ENCODE measurements at places on chromosomes 5 and 9.

GRCh38 chr5:115514220-115514619, 30.4 kb downstream of the FEM1C start:
- DNase-seq, result no peak

GRCh38 chr9:128684065-128684324, 5.0 kb upstream of the SET start:
- no peak for DNase-seq

DNA sequence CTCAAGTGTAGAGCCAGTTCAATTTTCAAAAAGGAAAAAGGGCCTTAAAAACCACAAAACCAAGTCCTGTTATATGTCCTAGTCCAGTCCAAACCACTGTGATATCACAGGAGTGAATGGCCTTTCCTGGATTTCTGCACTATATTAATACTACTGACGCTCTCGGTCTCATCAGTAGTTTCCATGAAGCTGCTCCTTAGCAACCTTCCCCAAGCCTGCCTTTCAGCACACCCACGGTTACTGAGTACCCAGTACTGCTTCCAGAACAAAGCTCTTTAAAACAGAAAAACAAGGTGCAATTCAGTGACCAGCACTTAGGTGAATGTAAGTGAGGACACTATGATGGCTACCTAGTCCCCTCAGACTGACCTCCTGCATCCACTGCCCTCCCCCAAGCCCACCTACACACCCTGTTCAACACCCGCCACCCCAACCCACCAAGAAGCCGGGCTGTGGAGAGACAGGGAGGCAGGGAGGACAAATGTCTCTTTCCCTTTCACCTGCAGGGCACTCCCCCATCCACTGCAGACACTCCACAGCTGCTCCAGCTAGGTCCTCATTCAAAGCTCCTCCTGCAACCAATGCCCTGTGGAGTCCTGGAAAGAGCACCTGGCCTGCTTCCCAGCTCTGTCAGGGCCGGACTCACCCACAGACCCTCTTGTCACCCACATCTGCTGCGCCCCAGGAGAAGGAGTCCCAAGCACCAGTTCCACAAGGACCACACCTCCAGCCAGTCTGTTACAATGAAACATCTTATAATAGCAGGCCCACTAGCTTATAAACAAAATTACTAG, 25.9 kb downstream of the PSMB7 start:
- no peak for DNase-seq

- no peak for DNase-seq
Measured at GRCh38 chr5:10543585-10544040, 20.3 kb upstream of the ANKRD33B start.

DNA sequence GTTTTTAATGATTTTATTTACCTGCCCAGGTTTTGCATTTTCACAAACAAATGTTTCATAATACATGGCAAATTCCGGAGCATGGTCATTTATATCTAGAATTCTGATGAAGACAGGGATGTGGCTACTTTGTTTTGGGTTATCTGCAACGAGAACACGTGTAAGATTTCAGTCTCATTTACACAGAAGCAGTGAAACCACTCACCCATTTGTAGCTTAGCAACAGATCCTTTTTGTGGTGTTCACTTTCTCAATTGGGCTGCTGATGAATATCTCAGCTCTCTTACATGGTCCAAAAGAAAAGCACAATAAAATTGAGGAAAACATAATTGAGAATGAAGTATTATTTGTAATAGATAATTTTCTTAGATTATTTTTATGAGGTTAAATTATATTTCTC, 148.6 kb downstream of the CDH9 start:
- no peak for DNase-seq

DNA sequence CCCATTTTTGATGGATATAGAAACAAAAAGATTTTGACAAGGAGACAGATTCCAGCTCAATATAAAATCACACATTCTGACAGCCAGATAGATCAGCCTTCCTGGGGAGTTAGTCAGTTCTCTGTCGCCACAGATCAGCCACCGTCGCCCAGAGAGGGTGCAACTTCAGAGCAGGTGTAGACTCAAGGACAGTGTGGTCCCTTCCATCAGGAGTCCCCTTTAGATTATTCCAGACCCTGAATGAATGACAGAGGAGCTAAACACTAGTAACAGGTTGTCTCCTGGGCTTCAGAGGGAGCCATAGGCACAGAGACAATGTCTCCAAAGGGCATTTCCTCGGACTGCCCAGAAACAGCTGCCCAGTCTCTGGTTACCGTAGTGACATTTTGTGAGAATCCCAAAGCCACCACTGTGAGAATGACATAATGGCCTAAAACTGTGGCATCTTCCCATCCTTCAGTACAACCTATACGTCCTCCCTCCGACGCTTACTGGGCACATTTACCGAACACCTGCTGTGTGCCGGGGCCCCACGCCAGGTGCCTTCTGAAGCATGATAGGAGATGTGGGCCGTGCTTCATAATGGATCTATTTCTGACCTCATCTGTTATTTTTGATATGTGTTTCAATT, 47.4 kb upstream of the SLC2A8 start:
- DNase-seq, result no peak
